Endothelial cell of umbilical vein (primary cell): ENCODE measurements at places on chromosomes 1 and 21. TPM values are rescaled to one million over a fixed set of nuclear protein-coding genes. Genes with fewer than 3 reads are reported as not detected.

Gene ETV3L
- total RNA-seq = not detected in 2 replicates

Gene RORC
- total RNA-seq = not detected in 2 replicates

Gene MTHFR
- total RNA-seq = 25.3 and 26.5 TPM in 2 replicates

Gene LENEP
- total RNA-seq = 0.64 and 0.88 TPM in 2 replicates

Gene SYCP1
- total RNA-seq = not detected in 2 replicates

Gene PUSL1
- total RNA-seq = 16.6 and 18.8 TPM in 2 replicates

Gene SLC2A5
- not detected in 2 replicates for total RNA-seq

Gene FOXD2
- total RNA-seq = 0.07 and 0.09 TPM in 2 replicates

Gene FCGR3B
- not detected in 2 replicates for total RNA-seq

Gene BTBD8
- 1.5 and 1.7 TPM in 2 replicates for total RNA-seq

Gene CLCNKA
- total RNA-seq = not detected in 2 replicates

Gene NOL9
- total RNA-seq = 39.7 and 42.9 TPM in 2 replicates

Gene DYNLT4
- 0.62 and 1.1 TPM in 2 replicates for total RNA-seq

Gene WNT2B
- total RNA-seq = 3.6 and 4.6 TPM in 2 replicates

Gene AMY1B
- not detected in 2 replicates for total RNA-seq

Gene MROH7
- 0.24 TPM in 1 of 2 replicates, not detected in the other for total RNA-seq

Gene IPO9
- total RNA-seq = 104 and 114 TPM in 2 replicates

Gene KCNJ15
- 1.4 and 1.5 TPM in 2 replicates for total RNA-seq

Gene SYPL2
- total RNA-seq = not detected in 2 replicates

Gene CACNA1S
- total RNA-seq = not detected in 2 replicates

Gene AGMAT
- 1.1 and 1.9 TPM in 2 replicates for total RNA-seq

Gene LRRC39
- total RNA-seq = 0.40 and 0.67 TPM in 2 replicates

Gene AKR7A3
- 0.49 and 0.85 TPM in 2 replicates for total RNA-seq

Gene OR14A16
- total RNA-seq = not detected in 2 replicates
